Fibroblast of skin of scalp (primary cell): ENCODE measurements at places on chromosomes 5 and 9.

- DNase-seq, result no peak
Observed at GRCh38 chr9:98603821-98604383, 104.8 kb downstream of the GABBR2 start.

- DNase-seq, result no peak
Observed at GRCh38 chr9:13001989-13002580, 227.3 kb downstream of the LURAP1L start.

DNA sequence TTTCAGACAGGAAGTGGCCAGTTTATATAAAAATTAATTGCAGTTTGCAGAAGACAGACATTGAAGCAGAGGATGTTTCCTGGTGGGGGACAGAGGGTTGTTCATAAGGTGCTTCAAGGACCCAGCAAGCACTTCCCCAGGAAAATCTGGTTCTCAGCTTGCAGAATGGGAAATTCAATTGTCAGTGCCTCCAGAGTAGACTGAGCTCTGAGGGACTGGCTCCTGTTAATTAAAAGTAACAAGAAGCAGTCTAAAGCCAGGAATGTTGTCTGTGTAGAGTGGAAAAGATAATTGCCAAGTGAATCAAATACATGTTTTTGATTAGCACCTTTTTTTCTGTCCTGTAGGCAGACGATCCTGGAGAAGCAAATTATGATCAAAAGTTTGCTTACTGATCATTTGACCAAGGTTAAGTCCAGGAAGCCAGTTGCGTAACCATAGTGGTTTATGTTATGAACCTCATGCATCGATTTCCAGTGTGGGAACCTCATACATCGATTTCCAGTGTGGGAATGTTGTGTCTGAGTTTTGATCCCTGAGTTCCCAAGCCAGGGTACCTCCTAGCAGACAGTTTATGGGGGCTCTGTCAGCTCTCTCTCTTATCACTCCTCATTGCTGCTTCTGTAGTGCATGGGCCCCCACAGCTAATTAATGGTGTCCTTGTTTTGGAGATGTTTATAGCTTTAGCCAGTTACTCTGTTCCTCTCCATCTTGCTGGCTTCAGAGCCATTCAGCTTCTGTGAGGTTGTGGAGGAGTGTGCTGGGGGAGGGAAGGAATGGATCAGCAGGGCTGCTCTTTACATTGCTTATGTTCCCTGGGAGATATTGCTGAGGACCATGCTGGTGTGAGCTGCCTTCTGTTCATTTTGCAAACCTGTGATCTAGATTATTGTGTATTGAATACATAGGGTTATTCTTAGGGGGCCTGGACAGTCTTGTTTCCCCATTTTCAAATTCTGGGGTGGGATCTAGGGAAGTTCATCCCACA is 17.1 kb downstream of the MSANTD3 start:
- no peak for DNase-seq

- DNase-seq, result no peak
Observed at GRCh38 chr5:34516686-34517085, 139.4 kb upstream of the RAI14 start.
